ENCODE measurements at places on chromosomes 3 and 15. TPM values are rescaled to one million over a fixed set of nuclear protein-coding genes. Genes with fewer than 3 reads are reported as not detected.

GRCh38 chr3:126197854-126198584 lies 17.6 kb upstream of the ALDH1L1 start:
- peak; percentile 39 for DNase-seq

GRCh38 chr15:78167227-78167888 lies 18.2 kb downstream of the IDH3A start:
- no peak for DNase-seq

GRCh38 chr3:94647131-94647530 lies 584.3 kb downstream of the NSUN3 start:
- DNase-seq = no peak

MB21D2 gene
- total RNA-seq = 5.2 TPM

STAC gene
- not detected for total RNA-seq

SLC25A36 gene
- 112 TPM for total RNA-seq

- DNase-seq = no peak
These were observed 2.0 kb downstream of the CORO2B start for GRCh38 chr15:68580883-68581155.

DNA sequence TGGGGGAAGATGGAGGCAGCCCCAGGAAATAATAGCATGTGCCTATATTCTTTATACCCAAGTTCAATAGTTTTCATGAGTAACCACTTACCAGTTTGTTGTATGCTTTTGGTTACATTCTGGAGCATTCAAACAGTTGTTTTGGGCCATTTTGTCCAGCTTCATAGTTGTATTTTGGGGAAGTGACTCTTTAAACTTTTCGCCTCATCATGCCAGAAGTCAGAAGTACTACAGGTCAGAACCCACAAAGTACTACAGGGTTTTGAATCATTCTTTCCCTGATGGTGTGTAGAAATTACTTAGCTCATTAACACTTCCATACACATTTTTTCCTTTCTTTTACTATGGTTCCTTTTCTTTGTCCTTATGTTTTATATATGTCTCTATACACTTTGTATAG lies 210.6 kb downstream of the ARPP21 start:
- DNase-seq = no peak

DNA sequence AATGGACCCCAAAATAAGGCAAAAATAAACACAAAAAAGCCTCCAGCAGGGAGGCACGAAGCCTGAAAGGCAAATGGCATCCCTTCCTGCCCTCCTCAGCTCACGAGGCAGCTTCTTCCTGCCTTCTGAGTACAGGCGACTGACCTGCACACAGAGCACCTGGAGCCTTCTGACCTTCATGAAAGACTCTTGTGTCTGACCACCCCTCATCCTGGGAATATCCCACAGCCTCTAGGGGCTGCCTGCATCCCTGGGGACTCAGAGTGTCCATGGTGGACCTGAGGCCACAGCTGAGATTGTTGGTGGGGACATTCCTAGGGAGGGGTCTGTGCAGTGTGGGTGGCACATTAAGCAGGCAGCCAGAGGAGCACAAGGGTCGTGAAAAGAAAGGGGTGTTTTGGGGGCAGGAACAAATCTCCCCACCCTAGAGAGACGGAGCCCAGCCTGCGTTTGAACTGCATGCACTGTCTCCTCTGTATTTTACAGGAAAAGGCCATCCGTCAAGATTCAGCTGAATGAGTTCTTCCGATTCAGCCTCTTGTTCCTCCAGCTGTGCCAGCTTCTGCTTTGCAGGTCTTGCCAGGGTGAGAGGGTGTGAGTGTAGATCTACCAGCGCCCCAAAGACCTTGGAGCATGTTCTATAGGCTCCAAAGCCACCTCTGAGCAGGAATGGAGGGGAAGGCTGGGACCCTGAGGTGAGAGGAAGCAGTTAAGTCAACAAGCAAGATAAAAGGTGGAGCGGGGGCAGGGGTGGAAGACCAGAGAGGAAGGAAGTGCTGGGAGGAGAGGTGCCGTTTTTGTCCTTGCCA lies 80.4 kb upstream of the MEF2A start:
- no peak for DNase-seq

TMEM202 gene
- total RNA-seq = not detected

DNA sequence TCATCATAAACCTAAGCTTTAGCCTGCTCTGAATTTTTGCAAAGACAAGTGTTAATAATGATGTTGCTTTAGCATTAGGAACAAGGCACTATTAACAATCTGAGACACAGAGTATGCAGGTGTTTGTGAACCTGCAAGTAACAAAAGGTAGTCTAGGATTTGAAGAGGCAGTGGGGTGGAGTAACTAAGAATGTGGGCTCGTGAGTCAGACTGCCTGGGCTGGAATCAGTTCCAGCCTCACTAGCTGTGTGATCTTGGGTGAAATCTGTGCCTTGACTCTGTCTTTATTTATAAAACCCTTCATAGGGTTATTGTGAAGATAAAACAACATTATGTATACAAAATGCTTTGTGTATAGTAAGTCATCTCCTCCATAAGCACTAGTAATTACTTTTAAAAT lies 610.6 kb upstream of the CFAP20DC start:
- no peak for DNase-seq

DNA sequence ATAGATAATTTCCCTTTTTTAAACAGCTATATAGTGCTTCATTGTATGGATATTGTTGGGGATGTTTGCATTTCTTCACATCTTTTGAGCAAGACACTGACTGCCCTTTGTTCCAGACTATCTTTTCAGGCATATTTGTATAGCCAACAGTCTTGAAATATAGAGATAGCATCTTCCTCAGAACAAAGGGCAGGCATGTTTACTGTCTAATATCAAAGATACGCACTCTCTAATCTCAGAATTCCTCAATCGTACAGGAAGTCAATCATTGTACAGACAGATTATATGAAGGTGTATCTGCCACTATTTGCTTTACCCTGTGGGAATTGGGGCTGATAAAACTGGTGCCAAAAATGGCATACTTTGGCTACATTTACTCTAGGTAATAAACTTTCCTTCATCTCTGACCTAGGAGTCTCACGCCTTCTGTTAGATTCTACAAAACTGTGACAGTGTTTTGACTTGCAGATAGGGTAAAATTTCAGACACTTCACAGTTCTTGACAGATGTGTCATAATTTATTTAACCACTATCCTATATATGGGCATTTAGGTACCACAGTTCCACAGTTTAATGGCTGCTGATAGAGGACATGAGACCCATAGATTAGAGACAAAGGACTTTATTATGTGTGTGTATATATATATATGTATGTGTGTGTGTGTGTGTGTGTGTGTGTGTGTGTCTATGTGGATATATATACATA lies 321.0 kb downstream of the IGSF11 start:
- no peak for DNase-seq

- DNase-seq = no peak
These were observed 537 bp downstream of the GRAMD2A start for GRCh38 chr15:72197041-72197459.

DNA sequence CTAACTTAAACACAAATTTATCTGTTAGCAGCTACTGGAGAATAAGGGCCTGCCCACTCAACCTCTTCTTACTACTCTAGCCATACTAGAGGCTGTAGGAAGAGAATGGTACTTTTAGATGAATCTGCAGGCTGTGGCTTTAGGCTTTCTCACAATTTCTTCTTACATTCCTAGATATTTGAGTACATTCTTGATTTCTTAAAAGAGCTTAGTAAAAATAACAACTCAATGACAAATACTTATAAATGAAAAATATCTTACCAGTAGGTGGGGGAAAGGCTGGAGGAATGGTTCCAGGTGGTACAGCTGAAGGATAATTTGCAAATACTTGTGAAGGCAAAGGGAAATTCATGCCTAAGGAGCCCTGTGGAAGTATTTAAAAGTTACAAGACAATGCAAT lies 92.9 kb upstream of the GK5 start:
- DNase-seq = no peak

AHSG gene
- 1.9 TPM for total RNA-seq

CACNA2D2 gene
- 2.6 TPM for total RNA-seq

GRCh38 chr3:172595664-172596393 lies 72.6 kb upstream of the TNFSF10 start:
- DNase-seq = peak; percentile 57

DNA sequence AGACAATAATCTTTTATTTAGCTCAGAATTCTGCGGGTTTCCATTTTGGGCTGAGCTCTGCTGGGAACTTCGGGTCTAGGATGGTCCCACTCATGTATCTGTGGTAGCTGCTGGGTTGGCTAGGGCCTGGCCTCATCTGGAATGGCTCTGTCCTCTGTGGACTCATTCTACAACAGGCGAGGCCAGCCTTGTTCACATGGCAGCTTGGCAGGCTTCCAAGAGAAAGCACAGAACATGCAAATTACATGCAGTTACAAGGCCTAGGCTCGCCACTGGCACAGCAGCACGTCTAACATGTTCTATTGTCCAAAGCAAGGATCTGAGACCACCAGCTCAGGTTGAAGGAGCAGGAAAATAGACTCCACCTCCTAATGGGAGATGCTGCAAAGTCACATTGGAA lies 431.4 kb downstream of the PDCD6IP start:
- no peak for DNase-seq

DNA sequence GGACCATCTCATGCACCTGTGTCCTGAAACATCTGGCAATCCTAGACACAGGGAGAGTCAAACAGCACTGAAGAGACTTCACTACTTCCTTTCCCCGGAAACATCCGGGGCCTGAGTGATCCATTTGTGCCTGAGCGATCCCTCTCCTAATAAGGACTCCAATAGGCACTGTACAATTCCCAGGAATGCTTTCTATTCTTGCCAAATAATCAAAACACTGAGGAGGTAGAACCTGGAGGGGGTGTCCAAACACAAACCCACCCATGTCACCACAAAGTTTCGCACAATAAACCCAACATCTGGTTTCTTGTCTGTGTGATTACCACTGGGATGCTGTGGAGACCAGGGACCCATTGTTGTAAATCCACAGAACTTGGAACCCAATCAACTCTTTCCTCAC lies 205.0 kb downstream of the OPA1 start:
- DNase-seq = no peak

- DNase-seq = no peak
These were observed 12.9 kb downstream of the SNX4 start for GRCh38 chr3:125507128-125507527.

SCAPER gene
- 59.4 TPM for total RNA-seq

DNA sequence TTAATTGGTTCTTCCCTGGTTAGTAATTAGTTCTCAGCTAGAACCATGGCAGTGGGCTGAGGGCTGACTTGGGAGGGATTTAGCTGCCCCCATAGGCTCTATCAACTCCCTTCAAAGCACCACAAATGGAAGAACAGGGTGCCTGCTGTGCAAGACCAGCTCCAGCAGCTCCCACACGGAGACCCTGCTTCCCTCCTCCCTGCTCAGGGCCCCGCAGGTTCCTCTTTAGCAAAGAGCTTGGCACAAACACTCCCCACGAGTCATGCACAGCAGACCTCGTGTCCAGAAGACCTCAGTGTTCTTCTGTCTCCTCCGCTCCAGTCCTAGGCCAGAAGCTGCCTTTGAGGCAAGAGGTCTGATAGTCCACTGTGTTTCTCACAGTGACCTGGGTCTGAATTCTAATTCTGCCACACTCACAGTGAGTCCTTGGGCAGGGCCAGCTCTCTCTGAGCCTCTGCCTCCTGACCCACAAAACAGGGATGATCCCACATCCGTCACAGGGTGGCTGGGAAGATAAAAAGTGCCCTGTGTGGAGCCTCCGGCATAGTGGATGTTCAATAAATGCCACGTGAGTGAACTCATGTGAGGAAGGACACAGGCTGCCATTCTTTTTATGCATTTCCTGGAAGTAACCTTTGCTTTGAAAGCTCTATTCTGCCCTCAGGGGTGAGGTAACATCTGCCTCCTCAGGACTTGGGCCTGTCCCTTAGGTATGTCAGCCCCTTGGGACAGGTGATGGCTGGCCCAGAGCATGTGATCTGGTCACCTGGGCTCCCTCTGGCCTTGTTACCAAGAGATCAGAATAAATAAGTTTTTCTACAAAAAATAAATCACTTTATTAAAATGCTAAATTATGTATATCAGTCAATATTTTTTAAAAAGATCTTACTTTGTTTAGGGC lies 7.6 kb downstream of the RAB6B start:
- DNase-seq = no peak

- DNase-seq = no peak
These were observed 55.0 kb upstream of the SOX14 start for GRCh38 chr3:137709011-137709601.

CPLX3 gene
- 0.16 TPM for total RNA-seq

MST1R gene
- 1.4 TPM for total RNA-seq
